Anterior cingulate cortex (tissue), 58 donors: ENCODE measurements at places on chromosomes 6 and 20.

DNA sequence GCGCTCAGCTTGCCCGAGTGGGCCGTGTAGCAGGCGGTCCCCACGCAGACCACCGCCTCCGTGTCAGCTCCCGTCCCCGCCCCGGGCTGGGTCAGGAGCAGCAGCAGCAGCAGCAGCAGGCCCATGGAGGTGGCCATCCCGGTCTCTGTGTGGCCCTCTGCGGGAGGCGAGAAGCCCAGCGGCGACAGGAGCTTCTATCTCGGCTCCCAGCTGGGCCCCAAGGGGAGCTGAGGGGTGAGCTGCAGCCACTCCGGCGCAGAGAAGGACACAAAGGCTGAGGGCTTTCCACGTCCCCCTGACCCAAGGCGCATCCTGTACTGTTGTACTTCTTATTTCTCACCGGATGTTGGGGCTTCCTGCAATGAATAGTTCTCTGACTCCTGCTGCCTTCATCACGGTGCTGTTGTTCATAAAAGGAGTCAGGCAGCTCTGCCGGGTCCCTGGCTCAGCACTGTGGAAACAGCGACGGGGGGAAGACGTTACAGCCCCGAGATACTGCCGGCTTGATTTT is at the start of gene CD93:
CD93 (minus strand) TSS at position 269 of the 511 bp plus-strand sequence; CDS start at position 137, 132 bp downstream.
- no peak for DNase-seq

- DNase-seq, result no peak
Observed at GRCh38 chr6:34350137-34350933, 42.1 kb downstream of the NUDT3 start.

DNA sequence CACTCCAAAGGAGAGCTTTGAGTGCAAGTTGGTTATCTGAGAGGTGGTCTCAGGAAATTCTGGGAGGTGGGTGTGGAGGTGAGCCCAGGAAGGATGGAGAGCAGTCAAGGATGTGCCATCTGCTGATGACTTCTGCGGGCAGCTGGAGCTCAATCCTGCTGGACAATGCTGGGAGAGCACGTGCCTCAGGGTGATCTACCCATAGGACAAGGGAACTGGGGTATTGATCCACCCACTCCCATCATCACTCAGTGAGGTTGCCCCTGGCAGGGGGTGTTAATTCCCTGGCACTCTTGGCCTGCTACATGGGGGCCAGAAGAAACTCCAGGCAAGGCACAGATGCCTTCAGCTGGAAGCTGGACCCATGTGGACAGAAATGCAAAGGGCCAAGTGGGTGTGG is 7.1 kb upstream of the ZBP1 start:
- DNase-seq, result no peak

GRCh38 chr6:36936824-36937223 is 17.7 kb upstream of the PI16 start:
- no peak for DNase-seq

GRCh38 chr20:53580376-53581111 is 13.1 kb downstream of the ZNF217 start:
- DNase-seq, result no peak

- no peak for DNase-seq
Observed at GRCh38 chr6:96604420-96604819, 41.5 kb downstream of the FHL5 start.

GRCh38 chr20:19695081-19695480 is 63.0 kb upstream of the RIN2 start:
- DNase-seq, result no peak

GRCh38 chr20:23082846-23083552 is 3.1 kb downstream of the CD93 start:
- DNase-seq, result no peak

GRCh38 chr6:109527989-109528388 is 45.0 kb upstream of the ZBTB24 start:
- no peak for DNase-seq

GRCh38 chr20:44526129-44526528 is 4.3 kb upstream of the SERINC3 start:
- DNase-seq, result no peak

GRCh38 chr20:51361258-51361657 is 181.3 kb downstream of the NFATC2 start:
- no peak for DNase-seq

- DNase-seq, result no peak
Observed at GRCh38 chr6:35026434-35027222, 114.5 kb downstream of the TCP11 start.
